ENCODE measurements at places on chromosomes 4 and X. TPM values are rescaled to one million over a fixed set of nuclear protein-coding genes. Genes with fewer than 3 reads are reported as not detected.

The DDX53 gene
- not detected for total RNA-seq

The MAOB gene
- total RNA-seq: 5.7 TPM

The STBD1 gene
- 6.6 TPM for total RNA-seq

The P2RY10 gene
- total RNA-seq: 0.52 TPM

The TLR2 gene
- total RNA-seq: 9.9 TPM

The HPF1 gene
- total RNA-seq: 8.6 TPM

The CLTRN gene
- 1.6 TPM for total RNA-seq

The CHRNA9 gene
- total RNA-seq: not detected

The NAP1L3 gene
- total RNA-seq: 0.33 TPM

The RHOH gene
- 2.9 TPM for total RNA-seq

The GPC4 gene
- total RNA-seq: 9.3 TPM

The CT45A5 gene
- not detected for total RNA-seq

The C4orf50 gene
- not detected for total RNA-seq

The FAM149A gene
- total RNA-seq: 51.4 TPM

The TMSB15C gene
- total RNA-seq: not detected

The BEND2 gene
- not detected for total RNA-seq

The FAM9C gene
- total RNA-seq: not detected

The RAB9A gene
- total RNA-seq: 14.3 TPM

The BEX1 gene
- 41.5 TPM for total RNA-seq

The TREX2 gene
- total RNA-seq: 1.6 TPM

The SPANXN4 gene
- not detected for total RNA-seq

The SPOCK3 gene
- not detected for total RNA-seq

The FHIP1A gene
- total RNA-seq: 20.8 TPM

The AFP gene
- not detected for total RNA-seq

The GAGE12H gene
- not detected for total RNA-seq

The DCLK2 gene
- total RNA-seq: 4.6 TPM

The WNK3 gene
- 0.52 TPM for total RNA-seq

The SLC10A6 gene
- 0.66 TPM for total RNA-seq

The CCDC120 gene
- total RNA-seq: 13.8 TPM

The RXFP1 gene
- total RNA-seq: not detected

The SEL1L3 gene
- total RNA-seq: 64.1 TPM
